Pulmonary artery endothelial cell (primary cell): ENCODE measurements at places on chromosomes 7 and 10. TPM values are rescaled to one million over a fixed set of nuclear protein-coding genes. Genes with fewer than 3 reads are reported as not detected.

TMEM229A gene
- total RNA-seq = not detected in 2 replicates

OPN1SW gene
- not detected in 2 replicates for total RNA-seq

GRCh38 chr7:25382869-25383268 is 154.6 kb upstream of the NPVF start:
- no peak for DNase-seq

- DNase-seq = no peak
Measured at GRCh38 chr7:27032839-27033238, 63.0 kb downstream of the HOXA1 start.

GRCh38 chr10:84921701-84922100 is 593.3 kb downstream of the CCSER2 start:
- DNase-seq = no peak

CYP2W1 gene
- total RNA-seq = not detected in 2 replicates

- no peak for DNase-seq
Measured at GRCh38 chr7:97499204-97499603, 232.7 kb upstream of the TAC1 start.

- DNase-seq = peak; percentile 76
Measured at GRCh38 chr7:41696323-41696916, 6.5 kb downstream of the INHBA start.

HOXA10 gene
- total RNA-seq = 0.07 and 0.14 TPM in 2 replicates

- DNase-seq = no peak
Measured at GRCh38 chr10:17536221-17536620, 81.0 kb downstream of the HACD1 start.

DNA sequence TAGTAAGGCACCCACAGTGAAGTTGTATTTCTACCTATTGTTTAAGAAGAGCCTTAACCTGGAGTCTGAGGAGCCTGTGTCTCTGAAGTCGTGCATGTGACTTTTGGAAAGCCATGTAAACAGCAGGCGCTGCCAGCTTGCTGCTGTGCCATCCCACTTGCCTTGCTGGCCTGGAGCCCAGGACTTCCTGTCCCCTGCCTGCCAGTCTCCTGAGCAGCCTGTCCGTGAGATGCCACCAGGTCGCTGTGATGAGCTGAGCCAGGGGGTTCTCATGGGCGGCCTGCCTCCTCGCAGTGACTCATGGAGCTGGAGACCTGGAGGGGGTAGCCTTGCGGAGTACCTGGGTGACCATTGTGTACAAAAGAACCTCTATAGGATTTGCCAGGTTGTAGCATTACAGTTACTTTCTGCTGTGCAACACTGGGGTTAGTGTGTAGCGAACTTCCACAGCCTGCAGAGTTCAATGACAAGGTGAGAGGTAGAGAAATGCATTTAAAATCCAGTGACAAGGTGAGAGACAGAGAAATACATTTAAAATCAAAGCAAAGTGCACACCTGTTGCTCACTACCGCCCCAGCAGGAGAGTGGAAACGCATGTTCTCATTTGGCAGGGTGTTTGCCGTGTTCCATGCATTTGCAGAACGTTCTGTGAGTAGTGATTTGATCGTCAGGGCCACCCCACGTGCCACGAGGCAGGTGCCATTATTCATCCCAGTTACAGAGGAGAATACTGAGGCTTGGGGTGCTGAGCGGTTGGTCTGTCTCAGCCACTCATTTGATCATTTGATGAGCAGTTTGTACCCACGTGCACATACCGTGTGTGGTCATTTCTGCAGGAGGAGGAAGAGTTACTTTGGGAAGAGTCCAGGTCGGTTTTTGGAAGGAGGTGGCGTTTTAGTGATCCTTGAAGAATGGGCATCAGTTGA is 36.6 kb upstream of the BHLHA15 start:
- no peak for DNase-seq

DNA sequence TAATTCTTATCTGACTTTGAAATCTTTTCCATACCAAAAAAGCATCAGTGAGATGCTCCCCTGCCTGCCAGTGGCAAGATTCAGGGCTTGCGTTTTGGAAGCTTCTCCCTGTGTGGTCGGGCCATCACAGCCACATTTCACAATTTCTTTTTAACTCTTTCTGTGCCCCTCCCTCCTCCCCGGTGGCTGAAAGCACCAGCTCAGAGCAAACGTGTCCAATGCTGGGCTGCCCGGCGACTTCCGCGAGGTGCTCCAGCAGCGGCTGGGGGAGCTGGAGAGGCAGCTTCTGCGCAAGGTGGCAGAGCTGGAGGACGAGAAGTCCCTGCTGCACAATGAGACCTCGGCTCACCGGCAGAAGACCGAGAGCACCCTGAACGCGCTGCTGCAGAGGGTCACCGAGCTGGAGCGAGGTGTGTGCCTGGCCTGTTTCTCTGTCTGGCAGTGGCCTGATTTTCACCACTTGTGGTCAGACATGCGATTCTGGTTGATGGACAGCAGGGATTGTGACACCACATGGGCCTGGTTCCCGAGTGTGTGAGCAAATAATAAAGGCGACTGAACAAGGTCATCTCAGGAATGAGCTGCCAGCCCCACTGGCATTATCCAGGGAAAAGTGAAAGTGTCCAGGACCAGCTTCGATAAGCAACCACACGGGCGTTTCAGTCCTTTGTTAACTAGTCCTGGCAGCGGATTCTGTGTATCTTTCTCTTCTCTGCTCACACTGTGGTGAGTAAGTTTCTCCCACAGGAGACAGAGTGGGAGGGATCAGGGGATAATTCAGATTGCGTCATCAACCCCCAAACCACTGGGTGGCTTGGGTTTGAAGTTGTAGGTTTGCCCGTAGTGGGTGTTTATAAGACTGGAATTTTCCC is 2.6 kb downstream of the NPTX2 start:
- no peak for DNase-seq
